ENCODE measurements at places on chromosomes 2 and 18.

DNA sequence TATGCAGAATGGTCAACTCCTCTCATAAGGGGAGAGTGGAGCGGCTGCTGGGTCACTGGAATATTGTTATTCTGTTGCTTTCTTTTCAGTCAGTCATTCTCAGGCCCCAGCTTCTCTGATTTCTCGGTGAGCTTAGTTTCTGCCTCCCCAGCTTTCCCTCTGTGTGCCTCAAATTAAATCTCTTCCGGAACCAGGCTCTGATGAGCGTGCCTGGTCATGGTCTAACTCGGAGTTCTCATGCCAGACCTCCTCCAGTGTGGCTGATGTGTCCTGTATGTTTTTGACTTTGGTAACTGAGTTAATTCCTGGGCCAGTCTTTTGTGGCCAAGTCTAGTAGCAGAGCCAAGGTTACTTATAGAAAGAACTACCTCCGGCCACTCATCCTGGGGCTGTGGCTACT is 4.9 kb upstream of the STK11IP start:
- no peak for DNase-seq

- no peak for DNase-seq
Observed at GRCh38 chr18:61546590-61546989, 213.4 kb downstream of the CDH20 start.

- no peak for DNase-seq
Observed at GRCh38 chr2:205130111-205130829, 552.0 kb upstream of the NRP2 start.

GRCh38 chr2:190235101-190235500 is 84.5 kb downstream of the HIBCH start:
- no peak for DNase-seq

GRCh38 chr2:226794751-226795171 is 4.9 kb downstream of the IRS1 start:
- no peak for DNase-seq
